Jurkat, Clone E6-1 (cell line): ENCODE measurements at places on chromosomes 11 and 22.
A peak's percentile ranks its signal among the peaks of the same experiment; 100 is the strongest.

- DNase-seq, result no peak
Measured at GRCh38 chr11:105034813-105035620, at the start of gene CASP1. Gene CASP1 (minus strand): TSS chr11:105035144. CDS start chr11:105035113, 31 bp downstream.

- peak; percentile 65 for DNase-seq
Measured at GRCh38 chr11:72411623-72412419, 22.5 kb downstream of the CLPB start.

DNA sequence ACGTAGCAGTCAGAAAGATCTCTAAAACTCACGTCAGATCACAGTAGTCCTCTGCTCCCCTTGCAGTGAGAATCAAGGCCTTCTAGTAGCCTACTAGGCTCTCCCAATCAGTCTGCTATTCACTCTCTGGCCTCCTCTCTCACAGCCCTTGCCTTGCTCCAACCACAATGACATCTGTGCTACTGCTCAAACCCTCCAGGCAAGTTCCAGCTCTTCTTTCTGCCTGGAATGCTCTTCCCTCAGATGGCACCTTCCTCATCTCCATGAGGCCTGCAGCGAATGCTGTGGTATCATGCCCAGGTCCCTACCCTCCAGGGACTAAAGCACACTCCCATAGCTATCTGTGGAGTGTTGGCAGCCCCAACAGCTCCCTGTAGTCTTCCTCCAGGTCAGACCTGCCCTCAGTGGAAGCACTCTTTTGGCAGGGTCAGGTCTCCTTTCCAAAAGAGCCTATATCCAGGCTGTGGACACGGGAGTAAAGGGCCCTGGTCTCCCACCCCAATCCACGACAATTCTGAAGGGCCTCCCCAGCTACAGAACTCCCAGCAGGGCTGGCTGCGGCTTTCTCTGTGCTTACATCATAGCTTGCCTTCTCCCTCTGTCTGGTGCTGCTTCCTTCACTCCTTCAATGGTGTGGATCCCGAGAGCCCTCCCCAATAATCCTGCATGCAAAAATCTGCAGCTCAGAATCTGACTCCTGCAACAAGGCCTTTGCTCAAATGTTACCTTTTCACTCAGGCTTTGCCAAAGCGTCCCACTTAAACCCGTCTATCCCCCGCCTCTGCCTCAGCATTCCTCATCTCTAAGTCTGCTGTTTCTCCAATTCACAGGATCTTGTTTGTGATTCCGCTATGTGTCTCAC lies 8.9 kb downstream of the HIRA start:
- peak; percentile 69 for DNase-seq

DNA sequence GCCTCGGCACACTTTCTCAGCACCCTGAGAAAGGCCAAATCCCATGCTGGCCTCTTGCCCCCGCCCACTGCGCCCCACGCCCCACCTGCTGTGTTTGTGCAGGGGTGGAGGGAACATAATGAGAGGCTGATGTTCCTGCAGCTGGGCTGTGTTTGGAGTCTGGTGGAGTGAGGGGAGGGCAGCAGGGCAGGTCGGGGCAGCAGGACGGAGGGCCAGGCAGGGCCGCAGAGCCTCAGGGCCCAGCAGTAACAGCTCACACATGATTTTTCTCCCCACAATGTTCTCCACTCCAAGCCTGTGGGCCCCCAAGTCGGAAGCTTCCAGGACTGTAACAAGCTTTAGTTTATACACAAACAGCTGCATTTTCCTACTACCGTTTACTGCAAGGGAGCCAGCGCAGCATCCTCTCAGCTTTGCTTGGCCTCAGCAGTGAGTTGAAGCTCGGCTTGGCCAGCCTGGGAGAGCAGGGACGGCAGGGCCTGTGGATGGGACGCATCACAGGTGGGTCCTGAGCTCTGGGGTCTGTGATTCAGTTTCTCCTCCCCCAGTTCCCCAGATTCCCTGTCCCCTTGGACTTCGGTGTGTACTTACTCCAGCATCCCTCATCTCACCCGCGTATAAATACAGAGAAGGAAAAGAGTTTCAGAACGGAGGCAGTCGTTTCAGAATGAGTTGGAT lies 51.0 kb downstream of the RPUSD4 start:
- no peak for DNase-seq

DNA sequence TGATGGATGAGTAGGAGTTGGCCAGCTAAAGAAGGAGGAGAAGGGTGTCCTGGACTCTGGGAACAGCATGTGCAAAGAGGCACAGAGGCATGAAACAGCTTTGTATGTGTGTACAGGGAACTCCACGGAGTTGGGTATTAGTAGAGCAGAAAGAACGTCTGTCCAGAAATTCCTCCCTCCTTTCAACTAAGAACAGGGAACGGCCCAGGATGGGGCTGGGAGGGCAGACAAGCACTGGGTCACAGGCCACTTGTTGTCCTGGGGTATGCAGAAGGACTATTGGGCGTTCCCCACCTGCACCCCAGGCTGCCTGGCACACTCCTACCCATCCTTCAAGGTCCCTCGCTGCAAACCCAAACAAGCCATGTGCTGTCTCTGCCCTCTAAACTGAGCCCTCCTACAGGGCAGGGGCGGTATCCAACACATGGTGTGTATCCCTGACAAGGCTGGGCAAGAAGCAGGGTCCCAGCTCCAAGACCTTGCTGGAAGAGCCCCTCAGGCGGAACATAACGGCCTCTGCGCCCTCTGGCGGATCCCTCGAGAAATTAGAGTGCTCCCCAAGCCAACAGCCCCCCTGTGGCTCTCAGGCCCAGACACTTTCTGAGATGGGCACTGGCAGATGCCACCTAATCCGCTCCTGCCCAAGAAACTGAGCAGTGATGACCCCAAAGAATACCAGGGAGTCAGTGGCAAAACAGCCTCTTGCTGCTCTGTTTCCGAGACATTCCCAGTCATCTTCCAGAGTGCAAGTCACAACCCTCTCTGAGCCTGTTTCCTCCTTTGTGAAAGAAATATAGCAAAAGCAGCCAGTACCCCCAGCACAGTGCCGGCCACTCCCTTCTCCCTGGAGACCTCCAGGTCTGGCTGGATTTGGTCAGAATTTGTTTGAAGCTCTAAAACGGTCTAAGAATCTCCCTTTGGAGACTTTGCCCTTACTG lies 1.6 kb upstream of the ELFN2 start:
- peak; percentile 36 for DNase-seq

DNA sequence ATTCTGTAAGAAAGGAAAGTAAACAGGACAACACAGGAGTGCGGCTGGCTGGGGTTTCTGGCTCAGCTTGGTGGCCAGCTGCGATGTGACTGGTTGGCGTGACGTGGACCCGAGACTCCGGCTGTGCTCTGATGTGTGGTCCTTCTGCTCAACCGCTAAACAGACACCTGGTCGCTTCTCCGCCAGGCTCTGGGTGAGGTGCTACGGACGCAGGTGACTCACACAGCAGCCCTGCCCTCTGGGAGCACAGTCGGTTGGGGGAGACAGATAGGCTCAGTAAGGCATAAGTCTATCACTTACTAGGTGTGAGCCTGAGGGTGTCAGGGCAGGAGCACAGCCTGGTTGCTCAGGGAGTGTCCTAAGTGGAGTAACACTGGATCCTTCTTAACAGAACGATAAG lies 8.2 kb downstream of the RTL6 start:
- DNase-seq, result no peak
